ENCODE measurements at places on chromosomes 2 and 18.

GRCh38 chr2:38037757-38038621, 38.0 kb downstream of the CYP1B1 start:
- no peak for DNase-seq

DNA sequence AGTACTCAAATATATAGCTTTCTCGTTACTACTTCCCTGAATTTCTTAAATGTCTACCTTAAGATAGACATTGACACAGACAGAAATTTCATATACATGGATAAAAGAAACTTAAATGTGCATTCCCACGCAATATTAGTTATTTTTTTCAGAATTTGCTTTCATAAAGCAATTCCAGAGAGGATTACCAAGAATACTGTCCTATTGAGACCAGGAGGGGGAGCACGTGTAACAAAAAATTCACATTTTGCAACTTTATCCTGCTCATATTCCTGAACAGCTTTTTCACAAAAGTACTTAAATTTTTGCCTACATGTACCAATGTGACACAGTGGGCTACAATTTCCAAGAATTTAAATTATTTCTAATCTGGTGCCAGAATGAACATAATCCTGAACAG, 30.7 kb upstream of the ERCC3 start:
- no peak for DNase-seq

- no peak for DNase-seq
Observed at GRCh38 chr2:126970583-126970982, 71.9 kb downstream of the TEX51 start.

- no peak for DNase-seq
Observed at GRCh38 chr2:68292108-68292710, 27.5 kb downstream of the CNRIP1 start.

GRCh38 chr2:38409156-38410102, 32.4 kb upstream of the ATL2 start:
- no peak for DNase-seq

GRCh38 chr2:120204022-120204405, 19.2 kb downstream of the TMEM185B start:
- DNase-seq: no peak

- no peak for DNase-seq
Observed at GRCh38 chr2:221402072-221402471, 170.0 kb downstream of the EPHA4 start.

DNA sequence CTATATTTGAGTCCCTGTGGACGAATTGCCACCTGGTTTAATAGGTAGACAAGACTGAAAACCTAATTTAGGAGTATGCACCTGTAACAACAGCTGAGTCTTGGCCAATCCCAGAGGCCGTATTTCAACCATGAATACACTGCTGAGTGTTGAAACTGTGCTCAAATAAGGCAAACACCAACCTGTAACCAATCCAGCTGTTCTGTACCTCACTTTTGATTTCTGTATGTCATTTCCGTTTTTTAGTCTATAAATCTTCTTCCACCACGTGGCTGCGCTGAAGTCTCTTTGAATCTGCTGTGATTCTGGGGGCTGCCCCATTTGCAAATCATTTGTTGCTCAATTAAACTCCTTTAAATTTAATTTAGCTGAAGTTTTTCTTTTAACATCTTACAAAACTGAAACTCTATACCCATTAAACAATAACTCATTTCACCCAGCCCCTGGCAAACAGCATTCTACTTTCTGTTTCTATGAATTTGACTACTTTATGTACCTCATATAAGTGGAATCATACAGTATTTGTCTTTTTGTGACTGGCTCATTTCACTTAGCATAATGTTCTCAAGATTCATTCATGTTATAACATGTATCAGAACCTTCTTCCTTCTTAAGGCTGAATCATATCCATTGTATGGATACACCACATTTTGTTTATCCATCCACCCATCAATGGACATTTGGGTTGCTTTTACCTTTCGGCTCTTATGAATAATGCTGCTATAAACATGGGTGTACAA, 7.5 kb upstream of the YPEL5 start:
- no peak for DNase-seq

- DNase-seq: no peak
Observed at GRCh38 chr2:138424436-138425140, 77.0 kb upstream of the SPOPL start.

DNA sequence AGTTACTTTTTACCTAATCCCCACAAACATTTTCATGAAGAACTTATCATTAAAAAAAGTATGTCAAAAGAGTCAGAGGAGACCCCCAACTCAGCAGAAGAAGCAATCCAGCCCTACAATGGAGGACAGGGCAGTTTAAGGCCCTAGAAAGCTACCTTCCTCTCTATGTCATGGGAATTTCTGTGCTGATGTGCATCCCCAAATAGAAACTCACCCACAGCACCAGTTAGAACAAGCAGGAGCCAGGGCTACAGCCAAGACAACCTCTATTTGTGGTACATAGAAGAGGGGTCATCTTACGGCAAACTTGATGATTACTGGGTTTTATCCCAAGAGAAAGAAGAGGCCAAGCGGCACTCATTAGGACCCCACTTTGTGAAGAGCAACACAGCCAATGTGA, 160.9 kb upstream of the CCDC150 start:
- DNase-seq: no peak

DNA sequence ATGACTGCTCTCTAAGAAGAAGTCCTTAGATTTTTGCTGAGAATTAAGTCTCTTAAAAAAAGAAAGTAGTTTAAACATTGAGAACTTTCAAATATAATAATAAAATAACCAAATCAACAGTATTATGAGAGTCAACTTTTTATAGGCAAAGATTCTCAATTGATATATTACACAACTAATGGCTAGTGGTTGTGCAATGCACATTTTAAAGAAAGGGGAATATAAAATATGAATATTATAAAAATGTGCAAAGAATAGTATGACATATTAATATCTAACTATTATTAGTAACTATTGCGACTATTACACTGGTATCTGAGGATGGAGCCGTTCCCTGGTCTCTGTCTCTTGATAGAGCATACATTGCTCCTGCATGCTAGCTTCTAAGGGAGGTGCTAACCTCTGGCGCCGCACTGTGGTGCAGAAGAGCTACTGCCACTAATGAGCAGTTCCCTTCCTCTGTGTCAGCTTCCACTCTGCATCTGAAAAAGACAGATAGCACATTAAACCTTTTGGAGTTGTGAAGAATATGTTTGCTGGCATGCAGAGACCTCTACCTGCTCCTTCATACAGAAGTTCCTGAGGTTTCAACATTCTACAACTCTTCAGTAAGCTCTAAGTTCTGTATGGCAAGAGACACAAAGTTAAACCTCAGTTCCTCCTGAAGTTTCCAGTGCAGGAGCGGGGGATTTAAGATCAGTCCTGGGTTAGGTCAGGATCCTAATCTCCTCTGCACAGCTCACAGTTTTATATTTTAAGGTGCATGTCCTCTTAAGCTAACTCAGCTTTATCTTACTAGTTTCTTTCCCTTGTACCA, 3.5 kb upstream of the SLC9A2 start:
- no peak for DNase-seq

DNA sequence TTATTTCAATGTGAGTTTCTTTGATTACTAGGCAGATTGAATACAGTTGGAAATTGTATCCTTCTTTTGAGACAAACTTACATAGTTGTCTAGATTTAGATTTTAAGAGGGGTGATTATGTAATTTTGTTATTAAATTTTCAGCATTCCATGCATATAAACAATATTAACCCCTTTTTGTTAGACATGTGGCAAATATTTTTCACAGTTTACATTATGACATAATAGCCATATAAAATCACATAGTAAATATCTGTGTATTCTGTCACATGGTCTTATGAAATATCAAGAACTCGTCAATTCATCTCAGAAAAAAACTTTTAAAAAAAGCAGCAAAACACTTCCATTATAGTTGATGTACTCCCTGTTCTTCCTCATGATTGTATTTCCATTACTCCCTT, 243.8 kb downstream of the CYP26B1 start:
- no peak for DNase-seq

- DNase-seq: no peak
Observed at GRCh38 chr2:37000318-37000717, 34.0 kb upstream of the STRN start.

DNA sequence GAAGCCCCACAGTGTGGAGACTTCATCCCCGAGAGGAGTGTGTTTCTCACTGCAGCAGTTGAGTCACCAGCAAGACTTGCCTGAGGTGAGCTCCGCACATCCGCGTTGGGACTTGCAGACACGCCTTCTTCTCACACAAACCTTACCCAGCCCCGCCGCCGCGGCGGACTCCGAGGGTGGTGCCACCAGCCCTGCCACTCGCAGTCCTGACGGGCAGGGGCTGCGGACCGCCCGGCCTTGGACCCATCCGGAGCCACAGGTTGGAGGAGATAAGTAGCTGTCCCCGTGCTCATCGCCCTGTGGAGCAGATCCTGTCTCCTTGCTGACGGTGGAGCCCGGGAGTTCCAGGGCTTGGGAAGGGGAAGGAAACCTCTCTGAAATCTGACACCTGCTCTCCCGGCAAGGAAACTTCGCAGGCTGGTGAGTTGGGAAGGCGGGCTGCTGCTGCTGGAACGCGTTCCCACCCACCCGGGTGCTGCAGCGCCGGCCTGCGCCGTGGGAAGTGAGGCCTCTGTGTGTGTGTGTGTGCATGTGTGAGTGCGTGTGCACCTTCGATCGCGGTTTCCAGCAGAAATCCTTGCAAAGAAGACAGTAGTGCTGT, at the start of gene RAB27B:
Gene RAB27B (plus strand): TSS at position 197 of the 601 bp plus-strand sequence. CDS start 49,109 bp downstream, outside the sequence.
- peak; percentile 12 for DNase-seq

DNA sequence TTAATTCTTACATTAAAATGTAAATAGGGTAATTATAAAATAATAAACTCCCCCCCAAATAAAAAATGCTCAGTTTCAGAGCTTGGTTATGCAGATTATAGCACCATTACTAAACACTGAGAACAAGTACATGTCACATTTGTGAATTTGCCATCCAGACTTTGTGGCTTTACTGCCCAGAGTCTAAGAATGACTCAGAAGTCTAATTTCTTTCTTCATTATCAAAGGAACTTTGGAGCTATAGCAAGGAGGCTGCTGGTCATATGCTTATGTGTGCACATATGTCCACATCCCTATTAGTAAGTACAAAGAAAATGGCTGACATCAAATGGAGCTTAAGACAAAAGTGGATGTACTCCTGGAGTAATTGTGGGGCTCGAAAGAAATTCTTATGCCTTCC, 248.5 kb upstream of the SESTD1 start:
- DNase-seq: no peak

- no peak for DNase-seq
Observed at GRCh38 chr2:131535526-131535925, 7.8 kb downstream of the CCDC74A start.

GRCh38 chr2:172437419-172438341, 10.3 kb downstream of the ITGA6 start:
- no peak for DNase-seq

DNA sequence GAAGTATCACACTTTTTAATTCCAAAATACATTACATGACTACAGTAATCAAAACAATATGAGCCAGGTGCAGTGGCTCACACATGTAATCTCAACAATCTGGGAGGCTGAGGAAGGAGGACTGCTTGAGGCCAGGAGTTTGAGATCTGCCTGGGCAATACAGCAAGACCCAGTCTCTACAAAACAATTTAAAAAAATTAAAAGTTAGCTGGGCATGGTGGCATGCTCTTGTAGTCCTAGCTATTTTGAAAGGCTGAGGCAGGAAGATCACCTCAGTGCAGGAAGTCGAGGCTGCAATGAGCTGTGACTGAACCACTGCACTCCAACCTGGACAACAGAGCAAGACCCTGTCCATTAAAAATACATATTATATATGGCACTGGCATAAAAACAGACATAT, 109.8 kb downstream of the USP34 start:
- no peak for DNase-seq

GRCh38 chr18:26961839-26962238, 96.3 kb upstream of the AQP4 start:
- no peak for DNase-seq

- no peak for DNase-seq
Observed at GRCh38 chr2:62972601-62973000, 78.0 kb upstream of the OTX1 start.

DNA sequence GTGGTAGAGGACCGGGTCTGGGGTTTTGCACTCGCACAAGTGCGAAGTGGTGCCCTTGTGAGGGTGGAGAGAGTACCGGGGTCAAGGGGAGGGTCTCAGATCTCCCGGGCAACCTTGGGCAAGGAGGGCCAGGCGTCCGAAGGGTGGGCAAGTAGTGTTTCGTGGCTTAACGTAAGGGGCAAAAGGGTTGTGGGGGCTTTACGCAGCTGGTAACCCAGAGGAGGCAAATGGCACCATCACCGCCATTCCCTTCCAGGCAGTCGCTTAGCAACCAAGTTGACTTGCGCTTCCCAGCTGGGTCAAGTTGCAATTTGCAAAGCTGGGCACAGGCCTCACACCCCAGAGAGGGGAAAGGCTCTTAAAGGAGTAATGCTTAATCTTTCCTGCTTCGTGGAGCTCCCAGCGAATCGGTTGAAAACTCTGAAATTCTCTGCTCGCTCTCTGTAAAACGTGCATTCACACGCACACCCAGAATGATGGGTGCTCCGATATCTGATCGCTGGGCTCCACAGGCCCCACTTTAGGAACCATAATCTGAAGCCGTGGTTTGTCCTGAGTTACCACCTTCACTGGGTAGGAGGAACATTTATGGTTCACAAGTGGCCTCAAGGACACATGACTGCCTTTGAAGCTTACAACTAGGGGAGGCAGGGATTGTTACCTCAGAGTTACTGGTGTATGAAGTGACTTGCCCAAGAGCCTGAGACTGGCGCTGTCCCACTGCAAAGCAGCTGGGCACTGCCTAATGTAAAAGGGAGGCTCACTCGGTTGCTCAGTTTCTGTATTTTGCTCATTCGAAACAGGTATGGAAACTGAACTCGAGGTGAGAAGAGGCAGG, 127.9 kb downstream of the UXS1 start:
- no peak for DNase-seq

DNA sequence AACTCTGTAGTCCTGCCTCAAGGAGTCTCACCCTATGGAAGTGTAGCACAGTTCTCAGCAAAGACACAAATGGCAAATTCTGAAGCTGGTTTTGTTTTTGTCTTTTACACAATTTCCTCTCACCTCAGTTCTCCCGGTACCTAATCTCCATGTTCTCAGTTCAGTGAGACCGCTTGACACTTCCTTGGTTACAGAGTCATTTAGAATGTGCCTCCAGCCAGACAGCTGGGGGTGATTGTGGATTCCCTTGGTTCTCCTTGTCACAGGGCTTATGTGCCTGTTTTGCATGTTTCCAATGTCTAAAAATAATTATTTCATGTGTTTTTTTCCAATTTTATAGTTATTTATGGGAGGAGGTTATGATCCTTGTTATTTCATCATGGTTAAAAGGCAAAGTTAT, 379.5 kb upstream of the MAP2 start:
- no peak for DNase-seq

DNA sequence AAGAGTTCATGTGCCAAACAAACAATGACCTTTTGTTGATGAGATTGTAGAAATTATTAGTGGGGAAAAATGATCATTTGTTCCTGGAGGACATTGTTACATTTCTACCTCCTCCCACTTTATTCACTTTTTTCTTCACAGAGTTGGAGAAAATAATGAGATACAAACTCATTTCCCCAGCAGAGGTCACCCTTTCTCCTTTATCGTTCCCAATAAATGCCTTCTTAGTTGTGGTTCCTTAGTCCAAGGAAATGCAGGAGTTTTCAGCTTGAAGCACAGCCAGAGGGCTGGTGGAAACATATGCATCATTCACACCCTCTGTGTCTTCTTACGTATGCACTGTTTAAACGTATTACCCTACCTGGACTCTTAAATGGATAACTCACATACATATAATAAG, 108.8 kb downstream of the SLC4A3 start:
- no peak for DNase-seq

All from ascending aorta (tissue), 2 donors.